Tracheal epithelial cell (primary cell): ENCODE measurements at places on chromosomes 5 and 9. TPM values are rescaled to one million over a fixed set of nuclear protein-coding genes. Genes with fewer than 3 reads are reported as not detected.

Gene PTTG1
- 130 and 184 TPM in 2 replicates for total RNA-seq

Gene FYB1
- 1.4 and 7.5 TPM in 2 replicates for total RNA-seq

Gene GAS1
- total RNA-seq = 1.4 and 1.5 TPM in 2 replicates

Gene GRM6
- total RNA-seq = not detected in 2 replicates

Gene DOCK2
- total RNA-seq = 11.1 TPM in 1 of 2 replicates, not detected in the other

Gene ELOVL7
- 14.1 and 22.7 TPM in 2 replicates for total RNA-seq

Gene PPP2R2B
- 0.48 and 0.64 TPM in 2 replicates for total RNA-seq

Gene ANGPTL2
- total RNA-seq = under 0.01 TPM in 1 of 2 replicates, not detected in the other

Gene PCDH12
- total RNA-seq = 0.72 TPM in 1 of 2 replicates, not detected in the other

Gene GABRB2
- not detected in 2 replicates for total RNA-seq

Gene GLIPR2
- under 0.01 and 14.5 TPM in 2 replicates for total RNA-seq

Gene MARVELD2
- 24.8 and 27.3 TPM in 2 replicates for total RNA-seq

Gene MCC
- total RNA-seq = 62.4 and 71.2 TPM in 2 replicates

Gene PCDHGB4
- total RNA-seq = 0.64 and 5.3 TPM in 2 replicates

Gene ROPN1L
- under 0.01 and 0.21 TPM in 2 replicates for total RNA-seq
